ENCODE measurements at places on chromosomes 16 and 17.

- peak; percentile 65 for DNase-seq
Measured at GRCh38 chr16:22321340-22322001, 24.3 kb downstream of the POLR3E start.

DNA sequence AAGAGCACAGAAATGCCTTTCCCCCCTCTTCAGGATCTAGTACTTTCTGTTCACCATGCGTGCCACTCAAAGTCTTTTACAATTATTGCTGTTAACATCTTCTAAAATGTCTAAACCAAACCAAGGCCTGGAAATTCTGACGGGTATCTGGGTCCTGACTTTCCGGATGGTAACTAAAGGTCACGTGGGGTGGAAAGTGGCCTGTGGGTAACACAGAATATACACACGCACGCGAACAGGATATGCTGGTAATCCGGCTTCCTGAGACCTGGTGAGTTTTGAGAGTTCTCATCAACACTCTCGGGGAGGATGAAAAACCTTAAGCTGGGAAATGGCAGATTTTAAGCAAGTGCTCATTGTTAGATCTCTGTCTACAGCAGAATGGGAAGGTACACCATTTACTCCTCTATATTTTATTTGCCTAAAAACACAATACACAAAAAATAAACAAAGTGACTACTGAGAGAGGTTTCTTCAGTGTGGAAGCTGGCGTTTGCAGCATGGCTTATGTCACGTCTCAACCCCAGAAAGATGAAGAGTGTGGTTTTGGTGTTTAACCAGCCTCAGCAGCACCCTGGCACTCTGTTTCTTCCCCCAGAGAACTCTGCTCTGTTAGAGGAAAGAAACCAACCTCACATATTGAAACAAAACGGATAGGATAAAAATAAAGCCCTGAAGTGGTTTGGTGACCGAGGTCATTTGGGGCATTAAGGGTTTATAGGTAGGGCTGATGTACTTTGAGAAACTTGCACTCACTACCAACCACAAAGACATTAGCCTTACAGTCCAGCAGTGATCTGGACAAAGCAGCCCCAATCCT, 37.3 kb downstream of the SMG6 start:
- DNase-seq: no peak

- no peak for DNase-seq
Measured at GRCh38 chr17:64565563-64565962, 58.8 kb downstream of the CEP95 start.

DNA sequence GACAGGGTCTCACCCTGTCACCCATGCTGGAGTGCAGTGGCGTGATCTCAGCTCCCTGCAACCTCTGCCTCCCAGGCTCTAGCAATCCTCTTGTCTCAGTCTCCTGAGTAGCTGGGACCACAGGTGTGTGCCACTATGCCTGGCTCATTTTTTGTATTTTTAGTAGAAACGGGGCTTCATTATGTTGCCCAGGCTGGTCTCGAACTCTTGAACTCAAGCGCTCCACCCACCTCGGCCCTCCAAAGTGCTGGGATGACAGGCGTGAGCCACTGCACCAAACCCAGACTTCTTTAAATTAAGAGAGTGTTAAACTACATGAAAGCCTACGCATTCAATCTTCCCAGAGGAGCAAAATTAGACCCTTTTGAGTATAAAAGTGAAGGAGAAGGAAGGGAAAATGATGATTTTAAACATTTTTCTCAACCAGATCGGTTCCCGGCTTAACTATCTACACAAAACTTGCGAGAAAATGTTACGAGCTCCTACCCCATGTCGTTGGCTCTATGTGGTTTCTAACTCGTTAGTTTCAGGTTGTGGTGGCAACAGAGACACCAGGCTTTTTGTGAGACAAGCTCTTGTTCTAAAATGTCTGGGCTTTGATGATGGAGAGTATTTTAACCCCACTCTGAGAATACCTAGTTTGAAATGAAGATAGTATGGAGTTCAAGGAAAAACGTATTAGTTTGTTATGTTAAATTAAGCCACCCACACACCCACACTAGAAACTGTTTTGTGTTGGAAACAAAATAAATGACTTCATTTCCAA, 26.3 kb downstream of the STAT5B start:
- DNase-seq: no peak

DNA sequence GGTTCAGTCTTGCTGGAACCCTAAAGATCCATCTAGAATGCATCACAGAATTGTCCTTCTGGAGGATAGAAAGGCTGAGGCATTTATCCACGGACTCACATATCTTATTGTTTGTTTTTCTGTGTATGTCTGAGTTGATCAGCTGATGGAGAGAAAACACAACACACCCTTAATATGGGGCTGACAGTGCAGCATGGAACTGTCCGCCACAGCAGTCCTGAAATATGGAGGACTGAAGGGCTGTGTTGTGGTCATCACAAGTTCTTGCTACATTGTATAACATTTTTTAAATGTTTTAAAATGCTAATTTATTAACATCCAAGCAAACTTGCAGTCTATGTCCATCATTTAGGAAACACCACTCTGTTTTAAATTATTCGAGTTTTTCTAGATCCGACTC, 448.9 kb upstream of the ERCC4 start:
- no peak for DNase-seq

DNA sequence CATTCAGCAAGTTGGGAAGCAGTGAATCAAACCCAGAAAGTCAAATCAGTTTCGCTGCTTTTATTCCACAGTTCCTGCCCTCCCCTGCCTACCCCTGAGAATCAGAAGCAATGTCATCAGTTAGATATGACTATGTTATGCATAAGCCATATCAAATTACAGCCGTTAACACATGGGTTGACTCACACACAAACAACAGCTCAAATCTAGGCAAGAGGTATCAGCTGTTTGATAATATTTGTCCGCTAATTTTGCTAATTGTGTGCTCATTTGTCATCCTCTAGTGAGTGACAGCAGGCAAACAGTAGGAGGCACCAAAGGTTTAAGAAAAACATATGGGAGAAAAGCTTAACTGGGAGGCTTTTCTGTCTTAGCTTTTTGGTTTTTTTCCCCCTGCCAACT, 327.4 kb upstream of the CCL2 start:
- no peak for DNase-seq

DNA sequence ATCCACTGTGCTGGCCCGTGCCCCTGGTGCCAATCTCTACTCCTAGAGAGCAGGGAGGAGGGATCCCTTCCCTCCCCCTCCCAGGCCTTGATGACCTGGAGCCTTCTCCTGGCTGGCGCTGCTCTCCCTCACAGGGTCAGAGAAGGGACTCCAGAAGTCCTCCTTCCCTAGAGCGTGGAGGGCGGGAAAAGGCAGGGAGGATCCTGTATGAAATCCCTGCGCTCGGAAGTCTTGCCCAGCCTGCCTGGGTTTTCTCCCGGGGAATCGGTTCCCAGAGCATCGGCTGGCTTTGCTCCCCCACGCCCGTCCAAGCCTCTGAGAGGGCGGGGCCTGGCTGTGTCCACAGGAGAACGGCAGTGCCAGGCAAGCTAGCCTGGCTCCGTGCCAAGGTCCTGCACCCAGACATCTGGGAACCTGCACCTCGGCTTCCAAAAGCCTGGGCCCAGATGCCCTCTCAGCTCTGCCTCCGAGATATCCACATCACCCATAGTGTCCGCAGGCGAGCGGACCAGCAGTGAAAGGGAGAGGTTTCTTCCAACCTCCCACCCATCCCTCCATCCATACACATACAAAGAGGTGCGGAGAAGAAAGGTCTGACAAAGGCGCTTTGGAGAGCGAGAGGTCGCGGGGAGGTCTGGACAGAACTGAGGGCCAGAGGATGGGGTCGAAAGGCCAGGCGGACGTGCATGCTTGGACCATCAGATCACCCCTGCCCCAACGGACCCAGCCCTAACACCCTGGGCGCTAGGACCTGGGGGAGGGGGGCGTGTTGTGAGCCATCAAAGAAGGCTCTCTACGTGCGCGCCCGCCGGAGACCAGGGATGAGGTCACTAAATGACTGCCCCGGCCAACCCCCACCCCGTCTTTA, 1.1 kb downstream of the MPP2 start:
- peak; percentile 86 for DNase-seq

GRCh38 chr16:53052519-53053501, at the start of gene CHD9NB:
TSS of gene CHD9NB (minus strand) at chr16:53052897. CDS start at chr16:53044158, 8,739 bp downstream.
- no peak for DNase-seq

- DNase-seq: no peak
Measured at GRCh38 chr17:81210868-81211267, 11.9 kb downstream of the CEP131 start.

DNA sequence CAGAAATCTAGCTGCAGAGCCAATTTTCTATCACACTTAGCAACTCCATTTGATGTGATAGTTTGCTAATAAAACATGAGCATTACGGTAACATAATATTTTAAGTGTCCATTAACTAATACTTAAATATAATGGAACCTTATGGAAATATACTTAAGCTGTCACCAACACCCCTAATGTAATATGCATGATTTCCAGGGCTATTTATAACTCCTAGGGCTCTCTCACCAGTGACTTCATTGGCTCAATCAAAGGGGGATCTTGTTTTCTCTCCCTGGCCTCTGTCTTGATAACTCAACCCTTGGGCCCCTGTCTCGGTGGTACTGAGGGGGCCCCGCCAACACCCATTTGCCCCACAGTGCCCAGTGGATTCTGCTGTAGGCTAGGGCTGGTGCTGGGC, 170.4 kb downstream of the SALL1 start:
- DNase-seq: no peak

- DNase-seq: no peak
Measured at GRCh38 chr17:3887804-3888203, 5.0 kb downstream of the CAMKK1 start.

DNA sequence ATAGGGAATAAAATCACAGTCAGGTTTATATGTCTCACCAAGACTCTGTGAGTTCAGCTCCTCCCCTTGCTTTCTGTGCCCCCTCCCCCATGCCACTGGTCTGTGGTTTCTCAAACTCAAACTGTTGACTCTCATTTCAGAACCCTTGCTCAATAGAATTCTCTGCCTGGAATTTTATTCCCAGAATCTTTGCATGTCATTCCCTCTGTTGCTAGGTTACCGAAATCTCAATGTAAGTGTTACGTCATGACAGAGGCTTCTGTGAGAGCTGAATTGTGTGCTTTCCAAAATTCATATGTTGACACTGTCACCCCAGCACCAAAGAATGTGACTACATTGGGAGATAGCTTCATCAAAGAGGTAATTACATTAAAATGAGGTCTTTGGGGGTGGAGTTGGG, 1938.8 kb downstream of the TP53TG3F start:
- no peak for DNase-seq

- DNase-seq: no peak
Measured at GRCh38 chr17:41915566-41915965, 3.2 kb downstream of the ACLY start.

GRCh38 chr17:73624496-73624988, 19.7 kb downstream of the SDK2 start:
- DNase-seq: no peak

- DNase-seq: no peak
Measured at GRCh38 chr16:28283798-28284577, 8.3 kb upstream of the SBK1 start.

GRCh38 chr17:3859940-3860339, 13.9 kb upstream of the NCBP3 start:
- DNase-seq: peak; percentile 76

- DNase-seq: no peak
Measured at GRCh38 chr17:79995696-79996095, 40.0 kb downstream of the TBC1D16 start.

- DNase-seq: no peak
Measured at GRCh38 chr16:72162105-72162692, 9.8 kb downstream of the PMFBP1 start.

DNA sequence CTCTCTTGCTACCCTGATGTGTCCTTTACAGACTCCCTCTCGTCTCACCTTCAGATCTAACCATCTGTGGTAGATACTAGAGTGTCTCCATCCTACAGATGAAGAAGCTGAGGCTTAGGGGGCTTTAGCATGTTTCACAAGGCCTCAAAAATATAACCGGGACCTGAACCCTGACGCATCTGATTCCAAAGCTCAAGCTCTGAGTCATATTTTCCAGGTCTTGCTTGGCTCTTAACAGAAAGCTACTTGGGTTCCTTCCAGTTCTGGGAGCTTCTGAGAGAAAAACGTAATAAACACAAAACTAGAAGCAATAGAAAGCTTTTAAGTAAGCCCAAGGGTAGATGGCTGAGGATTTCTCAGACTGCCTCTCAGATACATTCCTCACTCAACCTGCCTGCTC, 224.3 kb upstream of the EEF2KMT start:
- peak; percentile 1 for DNase-seq

All from hindlimb muscle (tissue), 1 donor.